RKO (cell line): ENCODE measurements at places on chromosomes 4 and X.

DNA sequence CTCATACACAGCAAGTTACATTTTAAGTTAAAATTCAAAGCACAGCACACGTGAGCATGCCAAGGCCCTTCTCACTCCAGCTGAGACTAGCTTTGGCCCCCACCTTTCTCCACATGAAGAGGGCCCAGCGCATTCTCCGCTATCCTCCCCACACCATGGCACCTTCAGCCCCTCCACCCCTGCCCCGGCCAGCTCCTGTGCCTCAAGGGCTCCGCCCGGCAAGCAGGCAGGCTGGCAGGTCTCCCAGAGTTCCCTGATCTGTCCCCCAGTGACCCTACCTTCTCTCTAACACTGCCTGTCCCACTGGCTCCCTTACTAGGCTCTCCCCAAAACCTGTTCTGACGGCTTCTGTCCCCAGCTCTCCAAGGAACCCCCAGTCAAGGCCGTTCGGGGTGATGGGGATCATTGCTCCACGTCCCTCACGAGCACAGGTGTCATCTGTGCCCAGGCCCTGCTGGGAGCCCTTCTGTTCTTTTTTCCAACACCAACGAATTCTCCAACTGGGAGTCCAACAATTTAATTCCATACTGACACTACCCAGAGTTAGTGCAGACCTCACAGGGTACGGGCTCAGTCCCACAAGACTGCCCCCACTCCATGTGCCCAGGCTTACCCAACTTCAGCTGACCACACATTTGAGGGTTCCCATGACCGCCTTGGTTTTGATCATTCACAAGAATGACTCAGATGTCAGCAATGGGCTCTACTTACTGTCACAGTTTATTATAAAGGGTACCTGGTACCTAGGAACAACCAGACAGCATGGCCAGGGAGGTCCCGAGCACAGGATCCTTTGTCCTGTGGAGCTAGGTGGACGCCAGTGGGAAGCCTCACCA, 4.2 kb downstream of the LETM1 start:
- no peak for DNase-seq

GRCh38 chr4:142098900-142099545, 462.6 kb downstream of the IL15 start:
- no peak for DNase-seq

DNA sequence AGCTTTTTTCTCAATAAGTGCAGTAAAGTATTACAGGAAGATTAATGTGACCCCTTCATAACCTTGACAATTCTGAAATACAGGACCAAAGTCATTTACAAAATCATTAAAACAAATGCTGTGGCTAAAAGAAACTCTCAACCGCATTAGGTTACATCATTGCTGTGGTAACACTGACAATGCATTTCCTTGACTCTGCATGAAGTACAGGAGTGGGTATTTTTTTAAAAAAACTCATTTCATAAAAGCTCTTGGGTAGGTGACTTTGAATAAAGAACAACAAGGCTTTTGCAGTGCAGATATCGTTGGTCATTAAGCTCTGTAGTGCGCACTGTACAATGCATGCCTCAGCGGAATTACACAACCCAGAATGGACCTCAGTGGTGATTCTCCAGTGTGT, 23.4 kb upstream of the XK start:
- DNase-seq, result no peak

DNA sequence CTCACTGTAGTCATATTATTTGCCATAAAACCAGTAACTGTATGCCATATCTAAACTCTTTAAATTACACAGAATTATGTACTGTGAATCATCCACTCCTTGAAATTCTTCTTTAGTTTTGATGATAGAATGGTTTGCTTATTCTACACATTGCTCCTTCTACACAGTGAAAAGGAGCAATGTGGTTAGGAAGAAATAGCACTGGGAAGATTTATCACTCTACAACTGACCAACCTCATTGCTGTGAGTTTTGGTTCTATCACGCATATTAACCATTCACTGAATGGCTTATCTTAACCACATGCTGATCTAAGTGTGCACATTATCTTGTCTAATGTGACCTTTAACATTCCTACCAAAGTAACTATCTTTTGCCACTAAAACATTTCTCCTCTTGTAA, 415.7 kb upstream of the NDST4 start:
- no peak for DNase-seq
